Testis (tissue), 5 donors: ENCODE measurements at places on chromosomes 5 and 9.
A peak's percentile ranks its signal among the peaks of the same experiment; 100 is the strongest.

DNA sequence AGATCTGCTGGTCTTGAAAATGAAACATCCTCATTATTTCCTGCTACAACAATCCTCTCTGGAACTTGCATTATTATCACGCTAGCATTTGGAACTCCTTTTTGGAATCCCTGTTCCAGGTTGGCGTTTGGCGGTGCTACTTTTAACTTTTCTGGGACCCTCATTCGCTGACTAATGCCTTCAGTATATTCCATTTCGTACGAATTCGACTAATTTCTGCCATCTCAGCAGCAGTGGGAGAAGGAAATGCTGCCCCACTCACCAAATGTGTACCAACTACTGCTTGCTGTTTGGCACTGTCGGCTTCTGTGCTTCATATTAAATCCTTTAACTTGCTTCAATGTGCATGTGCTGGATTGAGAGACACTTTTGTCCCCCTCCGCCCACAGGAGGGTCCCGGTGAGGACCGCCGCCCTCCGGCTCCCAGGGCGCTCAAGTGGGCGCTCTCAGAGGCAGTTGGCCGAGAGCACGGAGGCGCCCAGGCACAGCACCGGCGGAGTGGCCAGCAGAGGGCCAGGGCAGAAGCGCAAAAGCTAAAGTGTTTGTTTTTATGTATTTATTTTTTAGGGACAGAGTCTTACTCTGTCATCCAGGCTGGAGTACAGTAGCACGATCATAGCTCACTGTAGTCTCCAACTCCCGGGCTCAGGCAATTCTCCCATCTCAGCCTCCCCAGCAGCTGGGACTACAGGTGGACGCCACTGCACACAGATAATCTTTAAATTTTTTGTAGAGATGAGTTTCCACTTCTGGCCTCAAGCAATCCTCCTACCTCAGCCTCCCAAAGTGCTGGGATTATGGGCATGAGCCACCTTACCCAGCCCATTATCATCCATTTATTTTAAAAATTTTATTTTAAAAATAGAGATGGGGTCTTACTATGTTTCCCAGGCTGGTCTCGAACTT is 11.9 kb downstream of the PDE6A start:
- peak; percentile 32 for DNase-seq

- DNase-seq: no peak
Measured at GRCh38 chr5:143569722-143570567, 166.5 kb upstream of the NR3C1 start.

GRCh38 chr5:124658867-124659557 is 87.4 kb downstream of the ZNF608 start:
- DNase-seq: no peak

GRCh38 chr5:33995865-33996264 is 11.4 kb upstream of the SLC45A2 start:
- DNase-seq: no peak

- DNase-seq: peak; percentile 18
Measured at GRCh38 chr5:143648696-143649095, 163.3 kb upstream of the HMHB1 start.

GRCh38 chr9:12964271-12964670 is 189.5 kb downstream of the LURAP1L start:
- DNase-seq: no peak

DNA sequence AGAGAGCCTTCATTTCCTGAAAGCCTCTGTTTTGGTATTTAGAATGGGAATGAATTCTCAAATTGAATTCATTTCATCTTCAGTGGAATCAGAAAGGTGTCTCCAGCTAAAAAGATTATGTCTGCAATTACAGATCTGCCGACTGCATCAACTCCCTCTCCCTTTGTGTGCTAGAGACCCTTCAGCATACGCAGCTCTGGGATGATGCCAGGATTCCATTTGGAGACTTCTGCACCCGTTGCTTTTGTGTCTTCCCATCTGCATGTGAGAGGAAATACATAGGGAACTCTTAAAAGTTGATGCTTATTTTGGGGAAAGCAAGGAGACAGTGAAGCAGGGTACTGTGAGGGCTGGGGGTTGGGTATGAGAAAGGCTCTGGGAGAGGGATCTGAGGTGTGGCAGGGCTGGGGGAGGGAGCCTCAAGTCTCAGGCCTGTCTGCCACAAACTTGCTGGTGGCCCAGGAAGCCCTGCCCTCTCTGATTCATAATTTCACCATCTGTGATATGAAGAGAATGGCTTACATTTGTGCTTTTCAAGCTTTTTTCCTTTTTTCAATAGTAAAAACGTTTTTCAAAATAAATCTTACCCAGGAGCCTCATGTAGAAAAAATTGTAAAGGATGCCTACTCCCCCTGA is 89.7 kb upstream of the SAP30L start:
- no peak for DNase-seq

- no peak for DNase-seq
Measured at GRCh38 chr9:68978066-68978465, 35.8 kb downstream of the PRKACG start.

DNA sequence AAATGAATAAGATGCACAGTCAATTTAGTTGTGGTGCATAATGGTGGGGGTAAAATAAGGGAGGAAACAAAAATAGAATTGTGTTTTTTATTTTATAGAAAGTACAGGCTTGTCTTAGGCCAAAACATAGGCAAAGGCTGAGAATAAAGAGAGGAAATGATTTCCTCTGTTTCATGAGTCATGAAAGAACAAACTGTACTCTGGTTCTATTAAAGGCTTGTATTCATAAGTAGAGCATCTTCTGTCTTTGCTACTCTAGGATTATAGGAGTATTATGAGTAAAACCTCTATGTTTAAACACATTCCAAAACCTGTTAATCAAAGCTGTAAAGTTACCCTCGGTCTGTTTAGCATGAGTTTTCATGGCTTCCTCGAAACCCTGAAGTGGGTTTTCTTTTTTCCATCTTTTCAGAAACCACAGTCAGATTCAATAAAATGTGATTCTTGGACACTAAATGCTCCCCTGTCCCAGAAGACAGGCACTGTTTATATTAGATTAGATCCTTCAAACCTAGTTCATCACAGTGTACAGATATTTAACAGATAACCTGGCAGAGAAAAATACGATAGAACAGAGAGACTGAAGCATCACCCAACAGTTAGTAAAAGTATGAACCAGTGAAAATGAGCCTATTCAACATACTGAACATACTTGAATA is 473.9 kb upstream of the CYLC2 start:
- no peak for DNase-seq

- no peak for DNase-seq
Measured at GRCh38 chr5:138472353-138472752, 7.1 kb downstream of the EGR1 start.

- DNase-seq: no peak
Measured at GRCh38 chr9:96621618-96622017, 2.0 kb upstream of the CDC14B start.

GRCh38 chr9:93467062-93467416 is 13.7 kb upstream of the FAM120AOS start:
- no peak for DNase-seq

DNA sequence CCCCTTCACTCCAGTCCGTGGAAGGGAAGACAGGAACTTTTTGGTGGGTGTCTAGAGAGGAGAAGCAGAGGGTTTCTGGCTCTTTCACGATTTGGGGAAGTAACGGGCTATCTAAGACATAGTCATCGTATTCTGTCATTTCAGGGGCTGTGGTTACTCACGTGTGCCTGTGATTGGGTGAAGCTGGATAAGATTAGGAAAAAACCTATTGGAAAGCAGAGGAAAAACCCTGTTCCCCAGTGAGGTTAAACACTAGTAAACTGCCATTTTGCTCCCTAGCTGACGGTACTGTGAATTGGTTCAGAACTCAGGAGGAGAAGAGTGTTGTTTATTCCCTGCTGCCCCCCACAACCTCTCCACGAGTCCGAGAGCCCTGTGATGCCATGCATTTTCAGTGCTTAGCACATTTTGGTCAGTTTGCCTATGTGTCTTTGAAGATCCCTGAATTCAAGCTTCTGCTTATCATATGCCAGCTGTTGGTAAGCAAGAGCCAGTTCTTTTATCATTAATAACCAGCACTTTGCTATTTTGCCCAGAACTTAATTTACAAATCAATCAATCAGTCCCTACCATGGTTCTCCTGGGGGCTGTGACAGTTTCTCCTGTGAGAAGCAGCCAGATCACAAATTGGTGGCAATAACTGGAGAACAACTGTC is 45.1 kb upstream of the ROR2 start:
- DNase-seq: no peak

DNA sequence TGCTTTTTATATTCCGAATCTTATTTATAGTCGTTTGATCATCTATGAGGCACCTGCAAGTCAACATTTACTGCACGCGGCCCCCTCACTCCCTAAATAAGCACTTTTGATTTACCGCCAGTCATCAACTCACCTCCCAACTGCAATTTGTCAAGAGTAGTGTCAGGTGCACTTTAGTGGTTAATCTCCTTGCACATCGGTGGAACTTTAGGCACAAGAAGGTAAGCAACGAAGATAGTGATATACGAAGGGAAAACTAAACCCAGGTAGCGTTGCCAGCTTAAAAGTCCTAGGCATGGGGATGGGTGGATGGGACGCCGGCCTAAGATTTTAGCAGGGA is 513 bp upstream of the RNF180 start:
- no peak for DNase-seq

- no peak for DNase-seq
Measured at GRCh38 chr9:110541950-110542349, 37.6 kb downstream of the SVEP1 start.

GRCh38 chr5:172925336-172925948 is 33.8 kb upstream of the RPL26L1 start:
- DNase-seq: no peak

- DNase-seq: peak; percentile 89
Measured at GRCh38 chr9:98168941-98169488, 23.4 kb downstream of the CORO2A start.

- DNase-seq: no peak
Measured at GRCh38 chr9:99860266-99860665, 38.6 kb downstream of the NR4A3 start.

DNA sequence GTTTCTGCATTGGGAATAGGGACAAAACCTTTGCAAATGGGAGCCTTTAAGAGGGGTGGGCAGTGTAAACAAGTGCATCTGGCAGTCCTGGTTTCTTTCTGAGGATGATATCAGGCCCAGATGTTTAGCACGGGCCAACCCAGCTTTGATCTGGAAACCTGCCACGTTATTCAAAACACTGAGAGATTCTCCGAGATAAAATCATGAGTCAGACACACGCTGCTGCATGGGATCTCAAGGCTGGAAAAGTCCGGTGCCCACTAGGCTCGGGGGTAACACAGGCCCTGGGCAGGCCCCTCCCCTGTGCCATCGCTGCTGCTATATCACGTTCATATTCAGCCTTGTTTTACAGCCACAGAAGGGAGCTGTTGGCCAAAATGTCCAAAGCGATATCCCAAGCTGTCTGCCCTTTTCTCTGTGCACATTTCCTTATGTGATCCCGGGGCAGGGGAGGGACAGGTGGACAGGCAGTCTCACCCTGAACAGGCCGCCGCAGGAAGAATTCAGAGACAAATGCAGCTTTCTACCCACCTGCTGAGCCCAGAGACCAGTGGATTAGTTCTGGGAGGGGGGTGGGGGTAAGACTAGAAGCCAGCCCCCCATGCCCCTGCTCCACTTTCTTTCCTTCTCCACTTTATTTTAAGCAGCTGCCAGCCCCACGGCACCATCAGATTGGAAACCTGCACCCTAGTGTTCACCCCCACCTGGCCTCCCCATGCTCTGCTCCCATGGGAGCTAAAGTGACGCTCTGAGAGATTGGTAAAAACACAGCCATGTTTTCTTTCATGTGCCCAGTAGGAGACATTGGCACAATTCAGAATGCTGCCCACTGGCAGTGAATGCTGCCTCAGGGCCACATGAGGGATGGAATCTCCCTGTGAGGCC is 63.1 kb downstream of the TMOD1 start:
- no peak for DNase-seq
